Stimulated activated CD4-positive, alpha-beta T cell treated with anti-CD3 and anti-CD28 coated beads, Interleukin-12 subunit alpha, Interleukin-12 subunit beta, amount 100 ng/mL, for 24 hours (primary cell): ENCODE measurements at places on chromosomes 4 and X.

DNA sequence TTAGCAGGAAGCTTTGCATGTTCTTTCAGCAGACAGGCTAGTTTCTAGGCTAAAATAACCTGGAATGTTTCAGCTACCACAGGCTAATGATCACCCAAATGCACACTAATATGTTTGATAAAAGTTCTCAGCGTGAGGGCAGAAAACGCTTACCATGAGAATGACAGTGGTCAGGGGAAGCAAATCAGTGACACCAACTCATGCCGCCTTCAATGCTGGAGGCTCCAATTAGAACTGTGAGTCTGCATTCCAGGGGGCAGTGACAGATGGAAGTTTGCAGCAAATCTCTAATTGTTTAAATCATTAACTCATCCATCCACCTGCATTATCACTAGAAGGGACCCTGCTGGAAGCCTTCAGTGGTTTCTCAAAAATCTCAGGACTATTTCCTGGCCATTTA is 43.2 kb downstream of the ANOS1 start:
- no peak for DNase-seq

DNA sequence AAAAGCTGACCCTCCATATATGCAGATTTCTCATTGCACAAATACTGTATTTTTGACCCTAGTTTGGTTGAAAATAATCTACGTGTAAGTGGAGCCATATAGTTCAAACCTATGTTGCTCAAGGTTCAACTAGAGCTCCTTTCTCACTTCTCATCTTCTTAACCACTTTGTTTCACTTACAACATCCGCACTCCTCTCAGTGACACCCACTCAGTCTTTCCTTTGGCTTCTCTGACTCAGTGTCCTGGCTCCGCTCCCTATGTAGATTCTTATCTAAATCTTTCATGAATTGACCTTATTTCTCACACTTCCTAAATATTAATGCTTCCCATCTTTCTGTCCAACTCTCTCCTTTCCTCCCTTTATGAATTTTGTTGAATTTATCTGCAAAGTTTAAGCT is 32.9 kb upstream of the DKK2 start:
- no peak for DNase-seq

GRCh38 chr4:78002260-78002659 is 54.9 kb upstream of the FRAS1 start:
- DNase-seq, result no peak

GRCh38 chr4:125316791-125317524 is 2.2 kb downstream of the FAT4 start:
- no peak for DNase-seq

DNA sequence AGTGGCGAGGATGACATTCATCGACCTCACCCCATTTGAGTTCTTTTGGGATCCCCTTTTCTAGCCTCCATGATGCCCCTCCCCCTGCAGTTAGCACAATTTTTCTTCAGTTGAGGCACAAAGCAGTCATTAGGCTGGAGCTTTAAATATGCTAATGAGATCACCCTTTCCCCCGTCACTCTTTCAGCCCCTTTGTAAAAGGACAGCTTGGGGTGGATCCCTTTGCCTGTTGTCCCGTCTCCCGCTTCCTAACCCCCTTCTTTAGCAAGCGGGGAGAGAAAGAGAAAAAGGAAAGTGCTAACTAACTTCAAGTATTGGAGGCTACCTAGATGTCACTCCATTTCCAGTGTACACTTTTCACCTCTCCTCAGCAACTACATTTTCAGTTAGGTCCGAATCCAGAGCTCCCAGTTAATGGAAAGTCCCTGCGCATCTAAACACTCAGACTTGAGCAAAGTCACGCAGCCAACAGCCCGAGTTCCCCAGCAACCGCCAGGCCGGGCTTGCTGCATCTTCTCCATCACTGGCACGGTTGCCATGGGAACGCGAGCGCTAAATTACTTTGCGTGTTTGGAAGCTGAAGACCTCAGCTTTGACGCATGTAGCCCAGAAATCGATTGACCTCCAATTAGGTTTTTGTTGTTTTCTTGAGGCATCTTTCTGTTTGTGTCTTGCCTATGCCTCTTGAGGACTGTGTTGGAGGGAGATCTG is 76.8 kb downstream of the RTL5 start:
- DNase-seq, result no peak

GRCh38 chr4:3344104-3344503 is 51.3 kb downstream of the RGS12 start:
- DNase-seq, result no peak

DNA sequence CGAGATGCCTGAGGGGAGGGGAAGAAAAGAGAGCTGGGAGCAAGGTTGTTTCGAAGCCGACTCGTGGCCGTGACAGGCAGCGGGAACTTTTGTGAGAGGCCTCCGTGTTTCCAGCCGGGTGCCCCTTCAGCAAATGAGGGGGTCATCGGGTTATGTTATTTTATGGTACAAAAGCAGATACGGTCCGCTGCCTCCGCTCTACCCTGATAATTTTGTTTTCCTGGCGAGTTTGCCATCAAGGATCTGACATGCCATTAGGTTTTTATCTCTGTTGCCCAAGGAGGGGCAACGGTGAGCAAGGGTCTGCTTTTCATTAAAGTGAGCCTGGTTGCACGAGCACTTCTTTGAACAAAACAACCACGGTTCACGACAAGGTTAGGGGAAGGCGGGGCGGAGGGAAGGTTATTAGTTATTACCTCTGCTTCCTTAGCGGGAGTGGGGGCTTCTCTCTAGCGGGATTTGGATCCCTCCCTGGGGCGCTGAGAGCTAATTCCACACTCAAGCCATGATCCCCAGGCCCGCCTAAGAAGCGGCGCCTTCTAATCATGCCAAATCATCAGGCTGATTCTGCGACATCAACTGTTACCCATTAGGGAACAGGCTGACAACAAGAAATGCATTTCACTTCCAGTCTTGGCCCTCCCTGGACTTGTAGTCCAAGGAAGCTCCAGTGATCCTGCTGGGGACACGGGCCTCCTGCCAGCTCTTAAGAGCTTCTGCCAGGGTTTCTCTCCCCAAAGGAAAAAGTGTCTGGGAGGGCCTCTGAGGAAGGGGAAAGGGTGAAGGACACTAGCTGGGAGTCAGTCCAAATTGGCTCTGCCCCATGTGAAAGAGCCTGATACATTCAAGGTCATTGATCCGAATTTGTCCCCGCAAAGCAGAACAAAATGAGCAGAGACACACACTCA is 617.7 kb downstream of the MID1IP1 start:
- no peak for DNase-seq

- no peak for DNase-seq
These were observed 761 bp downstream of the CLRN2 start for GRCh38 chr4:17515445-17516407.

GRCh38 chr4:52657292-52657617 is 1.8 kb downstream of the USP46 start:
- DNase-seq, result no peak

DNA sequence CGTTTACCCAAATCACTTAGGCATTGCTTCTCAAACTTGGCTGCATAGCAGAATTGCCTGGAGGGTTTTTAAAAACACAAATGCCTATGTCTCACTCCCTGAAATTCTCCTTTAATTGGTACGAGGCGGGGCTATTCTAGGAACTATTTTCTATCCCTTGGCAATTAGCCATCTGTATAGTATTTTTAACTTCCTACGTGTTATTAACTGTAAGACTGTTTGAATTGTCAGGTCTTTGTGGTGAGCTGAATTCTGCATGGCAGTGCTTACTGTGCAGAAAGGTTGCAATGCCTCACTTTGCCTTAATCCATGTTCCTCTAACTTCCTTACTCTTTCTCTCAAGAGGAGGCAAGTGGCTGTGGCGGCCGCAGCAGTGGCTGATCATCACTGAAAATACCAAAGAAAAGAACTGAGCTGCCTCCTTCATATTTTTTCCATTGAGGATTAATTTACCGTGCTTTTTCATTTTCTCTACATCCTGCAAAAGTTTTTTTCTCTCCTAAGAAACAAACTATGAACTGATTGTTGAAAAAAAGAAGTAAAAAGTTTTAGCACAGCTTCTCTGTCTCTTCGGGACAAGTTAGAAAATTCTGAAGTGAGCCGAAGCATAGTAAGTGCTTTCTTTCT is at the start of gene SHROOM3:
Gene SHROOM3 (plus strand): TSS at position 329 of the 627 bp plus-strand sequence. CDS start 824 bp downstream, outside the sequence.
- no peak for DNase-seq

DNA sequence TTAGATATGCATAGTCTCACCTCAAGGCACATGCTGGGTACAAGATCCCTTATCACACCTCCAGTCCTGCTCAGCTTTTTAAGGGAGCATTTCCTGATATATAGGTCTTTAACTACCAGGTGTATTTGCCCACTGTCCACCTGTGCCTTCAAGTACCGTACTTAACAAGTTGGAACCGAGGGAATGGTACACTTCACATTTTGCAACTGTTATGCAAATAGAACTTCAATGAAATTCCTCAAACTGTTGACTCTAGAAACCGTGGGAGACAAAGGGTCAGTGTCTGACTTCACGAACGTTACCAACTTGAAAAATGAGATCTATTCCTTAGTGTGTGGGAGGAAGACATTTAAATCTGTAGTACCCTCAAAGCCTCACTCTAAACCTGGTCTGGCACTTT is 5.2 kb downstream of the TRIM2 start:
- DNase-seq, result no peak

- DNase-seq, result peak; percentile 8
These were observed at the start of gene STK32B for GRCh38 chr4:5051278-5052203. STK32B (plus strand) TSS chr4:5051480.

DNA sequence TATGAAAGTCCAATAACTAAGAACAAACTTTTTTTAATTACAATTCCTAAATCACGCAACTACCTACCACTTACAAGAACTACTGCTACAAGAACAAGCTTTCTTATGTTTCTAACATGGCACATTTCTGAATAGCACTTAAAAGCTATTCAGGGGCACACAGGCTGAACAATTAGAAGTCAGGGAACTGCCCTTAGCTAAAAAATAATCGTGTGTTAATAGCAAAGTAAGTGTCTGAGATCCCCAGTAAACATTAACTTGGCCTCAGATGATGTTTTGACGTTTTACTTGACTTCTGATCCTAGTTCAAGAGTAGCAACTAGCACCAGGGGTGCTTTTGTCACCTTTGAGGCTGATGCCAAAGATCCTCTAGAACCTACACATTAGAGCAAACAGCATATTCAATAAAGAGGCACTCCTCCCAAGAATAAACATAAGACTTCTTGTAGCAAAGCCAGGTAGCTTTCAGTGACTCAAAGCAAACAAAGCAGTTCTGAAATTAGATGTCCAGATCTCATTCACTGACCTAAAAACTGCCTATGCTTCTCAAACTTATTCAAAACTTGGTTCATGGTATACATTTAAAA is 16.2 kb downstream of the SPOCK3 start:
- no peak for DNase-seq

DNA sequence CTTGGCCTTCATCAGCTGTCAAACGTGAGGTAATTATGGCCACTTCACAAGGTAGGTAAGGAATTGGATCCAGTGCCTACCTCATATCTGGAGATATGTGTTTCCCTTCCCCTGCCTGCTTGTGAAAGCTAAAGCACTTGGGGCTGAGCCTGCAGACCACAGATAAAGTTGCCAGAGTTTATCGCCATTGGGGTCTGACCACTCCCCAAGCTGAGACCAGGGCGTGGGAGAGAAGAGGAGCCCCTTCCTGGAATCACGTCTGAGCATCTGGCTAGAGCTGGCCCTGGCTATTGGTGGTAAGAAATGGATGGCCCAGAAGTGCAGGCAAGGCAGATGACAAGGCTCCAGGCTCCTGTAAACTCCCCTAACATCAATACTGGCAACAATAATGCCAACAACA is 2.7 kb downstream of the ALAS2 start:
- no peak for DNase-seq

DNA sequence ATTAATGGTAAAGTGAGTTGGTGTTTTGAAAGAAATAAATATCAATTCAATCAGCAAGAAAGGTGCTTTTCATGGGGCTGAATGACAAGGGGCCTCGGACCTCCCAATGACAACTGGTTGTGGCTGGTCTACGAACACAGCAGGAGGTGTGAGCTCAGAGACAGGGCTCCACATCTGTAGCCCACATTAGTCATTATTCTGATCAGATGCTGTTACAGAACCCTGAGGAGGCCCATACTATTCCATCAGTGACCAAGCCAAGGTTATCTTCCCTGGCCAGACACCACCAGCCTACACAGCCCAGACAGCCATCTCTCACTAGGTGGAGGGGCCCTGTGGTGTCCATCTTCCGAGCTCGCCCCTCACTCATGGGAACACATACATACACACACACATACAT is 168.8 kb downstream of the SH3KBP1 start:
- no peak for DNase-seq

- DNase-seq, result no peak
These were observed 689 bp upstream of the OGT start for GRCh38 chrX:71532078-71532752.

- DNase-seq, result no peak
These were observed 132.2 kb upstream of the TRIM2 start for GRCh38 chr4:153071958-153072598.

- DNase-seq, result no peak
These were observed 32.9 kb downstream of the LONRF3 start for GRCh38 chrX:119007189-119007770.

GRCh38 chr4:13665701-13666660 is 38.5 kb upstream of the BOD1L1 start:
- no peak for DNase-seq

DNA sequence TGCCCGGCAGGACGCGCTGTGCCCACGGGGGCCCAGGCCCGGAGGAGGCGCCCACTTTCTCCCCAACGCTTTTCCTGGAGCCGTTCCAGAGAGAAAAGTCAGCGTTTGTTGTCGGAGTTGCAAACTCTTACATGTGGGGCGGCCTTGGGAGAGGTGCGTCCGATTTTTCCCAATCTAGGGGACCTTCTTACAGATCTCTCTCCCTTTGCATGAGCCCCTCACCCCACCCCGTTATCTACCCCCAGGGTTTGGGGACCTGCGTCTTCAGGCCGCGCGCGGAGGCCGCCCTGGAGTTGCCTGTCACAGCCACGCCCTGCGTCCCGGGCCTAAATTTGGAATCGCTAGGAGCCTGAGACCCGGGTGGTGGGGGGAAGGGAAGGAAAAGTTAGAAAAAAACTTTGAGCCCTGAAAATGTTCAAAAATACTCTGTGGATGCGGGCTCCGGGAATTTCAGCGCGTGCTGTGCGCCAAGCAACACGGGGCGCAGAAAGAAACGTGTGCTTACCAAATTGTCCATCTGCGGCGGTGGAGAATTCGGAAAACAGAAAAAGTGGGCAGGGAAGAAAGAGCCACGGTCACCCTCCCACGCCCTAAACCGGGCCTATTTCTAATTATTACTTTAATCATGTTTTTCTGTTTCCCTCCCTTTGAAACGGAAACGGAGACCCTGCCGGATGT is 587 bp downstream of the CD99 start:
- DNase-seq, result no peak
